ENCODE measurements at places on chromosomes 12 and 14.
A peak's percentile ranks its signal among the peaks of the same experiment; 100 is the strongest.

GRCh38 chr12:6341417-6342139, at the start of gene TNFRSF1A:
Gene TNFRSF1A, minus strand, starts transcription at chr12:6342076. Its CDS starts 262 bp downstream, at chr12:6341814.
- peak; percentile 51 for DNase-seq

DNA sequence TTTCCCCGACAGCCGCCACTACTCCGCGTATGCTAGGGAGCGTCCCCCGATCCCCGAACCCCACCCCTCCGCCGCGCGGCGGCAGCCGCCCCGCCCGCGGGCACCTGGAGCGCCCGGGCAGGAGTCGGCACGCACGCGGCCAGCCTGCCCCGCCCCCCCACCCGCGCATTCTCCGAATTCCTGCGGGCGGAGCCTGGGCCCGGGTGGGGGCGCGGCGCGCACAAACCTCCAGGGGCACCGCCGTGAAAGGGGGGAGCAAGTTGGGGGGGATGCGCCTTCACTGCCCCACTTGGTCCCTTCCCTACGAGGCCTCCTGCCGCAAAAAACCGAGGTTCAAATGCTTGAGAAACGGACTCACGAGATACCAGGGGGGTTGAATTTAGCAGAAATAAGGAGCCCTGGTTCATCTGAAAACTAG, 1.7 kb downstream of the AJUBA start:
- peak; percentile 51 for DNase-seq

- no peak for DNase-seq
Observed at GRCh38 chr12:53120685-53121525, 17.6 kb downstream of the SOAT2 start.

- DNase-seq = no peak
Observed at GRCh38 chr14:105333613-105334364, 19.2 kb downstream of the PACS2 start.

GRCh38 chr12:114272605-114273004, 133.3 kb downstream of the TBX5 start:
- no peak for DNase-seq

- no peak for DNase-seq
Observed at GRCh38 chr14:27267876-27268275, 670.0 kb upstream of the NOVA1 start.

- DNase-seq = no peak
Observed at GRCh38 chr12:19003987-19004619, 125.4 kb upstream of the PLEKHA5 start.

DNA sequence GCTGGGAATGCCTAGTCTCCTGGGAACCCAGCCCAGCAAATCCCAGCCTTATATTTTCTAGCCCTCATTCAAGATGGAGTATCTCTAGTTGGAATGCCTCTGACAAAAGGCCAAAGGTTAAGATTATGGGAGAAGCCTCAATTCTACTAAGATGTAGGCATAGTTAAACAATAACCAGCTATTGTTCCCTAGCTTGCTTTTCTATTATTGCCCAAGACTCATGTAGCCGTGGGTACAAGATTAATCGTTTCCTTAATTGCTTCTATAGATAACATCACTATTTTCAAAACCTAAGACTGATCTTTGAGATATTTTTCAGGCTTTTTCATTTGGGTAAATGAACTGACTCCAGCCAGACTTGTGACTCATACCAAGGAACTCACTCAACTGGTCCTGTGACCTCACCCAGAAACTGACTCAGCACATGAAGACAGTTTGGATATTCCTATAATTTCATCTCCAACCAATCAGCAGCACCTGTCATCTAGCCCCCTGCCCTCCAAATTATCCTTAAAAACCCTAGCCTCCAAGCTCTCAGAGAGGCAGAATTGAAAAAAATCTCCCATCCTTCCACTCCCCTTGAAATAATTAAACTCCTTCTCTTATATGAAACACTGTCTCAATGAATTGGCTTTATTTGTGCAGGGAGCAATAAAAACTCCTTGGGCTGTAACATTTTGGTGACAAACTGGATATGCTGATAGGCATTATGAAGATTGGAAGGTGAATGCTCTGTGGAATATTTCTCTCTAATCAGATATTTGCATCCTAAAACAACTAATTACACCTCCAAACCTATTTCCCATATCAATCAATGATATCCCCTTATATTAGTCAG, 589.0 kb downstream of the C12orf50 start:
- DNase-seq = peak; percentile 63

DNA sequence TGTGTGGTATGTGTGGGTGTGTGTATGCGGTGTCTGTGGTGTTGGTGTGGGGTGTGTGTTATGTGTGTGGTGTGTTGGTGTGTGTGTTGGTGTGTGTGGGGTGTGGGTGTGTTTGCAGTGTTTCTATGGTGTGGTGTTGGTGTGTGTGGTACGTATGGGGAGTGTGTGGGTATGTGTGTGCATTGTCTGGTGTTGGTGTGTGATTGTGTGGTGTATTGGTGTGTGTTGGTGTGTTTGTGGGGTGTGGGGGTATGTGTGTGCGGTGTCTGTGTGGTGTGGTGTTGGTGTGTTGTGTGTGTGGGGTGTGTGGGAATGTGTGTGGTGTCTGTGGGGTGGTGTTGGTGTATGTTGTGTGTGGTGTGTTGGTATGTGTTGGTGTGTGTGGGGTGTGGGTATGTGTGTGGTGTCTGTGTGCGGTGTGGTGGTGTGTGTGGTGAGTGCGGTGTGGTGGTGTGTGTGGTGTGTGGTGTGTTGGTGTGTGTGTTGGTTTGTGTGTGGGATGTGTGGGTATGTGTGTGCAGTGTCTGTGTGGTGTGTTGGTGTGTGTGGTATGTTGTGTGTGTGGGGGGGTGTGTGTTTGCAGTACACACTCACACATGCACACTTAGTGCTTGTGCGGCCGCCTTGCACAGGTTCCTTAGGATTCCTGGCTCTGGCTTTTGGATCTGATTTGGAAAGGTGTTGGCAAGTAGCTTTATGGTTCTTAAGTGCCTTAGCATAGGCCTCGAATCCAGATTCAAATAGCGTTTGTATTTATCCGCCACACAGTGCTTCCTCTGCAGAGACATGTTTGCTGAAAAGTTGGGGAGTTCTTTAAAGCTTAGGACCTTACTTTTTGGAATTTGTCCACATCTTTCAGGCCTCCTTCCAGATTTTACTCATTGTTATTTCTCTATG, 16.4 kb downstream of the MLXIP start:
- no peak for DNase-seq

- DNase-seq = no peak
Observed at GRCh38 chr14:30790827-30791226, 83.5 kb upstream of the COCH start.

GRCh38 chr12:116803013-116803736, 65.1 kb downstream of the RNFT2 start:
- no peak for DNase-seq
